ENCODE measurements at places on chromosomes 2 and 18.

GRCh38 chr2:47205576-47206141 is 50.6 kb upstream of the STPG4 start:
- no peak for DNase-seq

GRCh38 chr2:241445426-241445825 is 63.0 kb downstream of the STK25 start:
- DNase-seq, result no peak

GRCh38 chr2:49241991-49242390 is 87.7 kb upstream of the FSHR start:
- peak; percentile 40 for DNase-seq

- peak; percentile 71 for DNase-seq
These were observed 30.9 kb downstream of the OSBPL6 start for GRCh38 chr2:178225006-178225805.

DNA sequence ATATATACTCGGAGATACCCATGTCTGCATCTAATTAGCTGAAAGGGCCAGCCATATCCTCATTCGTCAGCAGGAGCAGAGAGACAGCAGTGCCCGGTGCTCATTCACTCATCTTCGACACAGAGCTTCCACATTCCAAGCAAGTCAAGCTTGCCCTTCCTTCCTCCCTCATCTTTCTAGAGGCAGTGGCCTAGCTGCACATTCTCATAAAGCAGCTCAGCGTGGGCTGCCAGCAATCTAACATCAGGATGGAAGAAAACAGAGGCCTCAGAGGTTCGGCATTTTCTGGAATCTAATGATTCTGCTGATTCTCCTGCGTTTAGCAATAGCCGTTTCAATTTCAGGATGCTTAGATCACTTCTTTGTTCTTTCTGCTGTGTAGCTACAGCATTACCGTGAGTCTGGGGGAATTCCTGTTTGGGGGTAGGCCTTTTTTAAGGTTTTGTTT is 68.8 kb downstream of the CLHC1 start:
- DNase-seq, result peak; percentile 81

All from EL (cell line).